IPS-NIHi11 (cell line): ENCODE measurements at places on chromosomes 5 and 9.

GRCh38 chr9:116646661-116647514 lies 40.2 kb upstream of the TRIM32 start:
- peak; percentile 48 for DNase-seq

DNA sequence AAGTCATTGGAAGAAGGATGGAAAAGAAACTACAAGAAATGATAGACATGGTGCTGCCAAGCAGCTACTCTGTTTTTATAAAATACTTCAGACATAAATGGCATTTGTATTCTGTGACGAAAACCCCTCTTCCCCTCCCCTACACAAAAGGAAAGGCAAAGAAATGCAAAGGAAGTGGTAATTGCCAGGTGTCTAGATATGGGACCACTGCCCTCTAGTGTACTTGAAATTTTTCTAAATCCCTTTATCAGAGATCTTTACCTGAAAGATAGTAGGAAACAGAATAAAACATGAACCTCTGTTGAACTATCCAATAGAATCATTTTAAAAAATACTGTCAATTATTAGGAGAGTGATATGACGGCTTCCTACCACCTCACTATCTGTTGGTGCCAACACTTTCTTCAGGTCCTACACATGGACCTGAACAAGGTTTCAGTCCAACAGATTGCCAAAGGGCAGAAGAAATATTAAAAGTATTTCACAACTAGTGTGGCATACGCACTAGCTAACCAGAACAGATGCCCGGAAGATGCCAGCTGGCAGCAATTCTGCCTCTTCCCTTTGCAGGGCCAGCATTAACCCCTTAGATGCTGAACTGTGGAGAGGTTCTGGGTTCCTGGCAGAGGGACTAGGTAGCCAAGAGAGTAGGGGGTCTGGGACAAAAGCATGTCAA lies 104.1 kb downstream of the TSSK1B start:
- peak; percentile 34 for DNase-seq

DNA sequence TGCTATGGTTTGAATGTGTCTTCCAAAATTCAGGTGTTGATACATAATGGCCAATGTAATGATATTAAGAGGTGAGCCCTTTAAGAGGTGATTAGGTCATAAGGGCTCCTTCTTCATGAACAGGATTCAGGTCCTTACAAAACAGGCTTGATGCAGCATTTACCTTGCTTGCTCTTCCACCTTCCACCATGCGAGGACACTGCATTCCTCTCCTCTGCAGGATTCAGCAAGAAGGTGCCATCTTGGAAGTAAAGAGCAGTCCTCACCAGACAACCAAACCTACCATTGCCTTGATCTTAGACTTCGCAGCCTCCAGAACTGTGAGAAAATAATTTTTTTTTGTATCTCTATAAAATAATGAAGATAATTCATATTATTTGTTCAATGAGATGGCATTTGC lies 314.0 kb upstream of the SMARCA2 start:
- DNase-seq = no peak

- no peak for DNase-seq
Observed at GRCh38 chr9:125649315-125649714, 57.7 kb downstream of the MAPKAP1 start.

GRCh38 chr9:119273984-119274665 lies 95.1 kb downstream of the BRINP1 start:
- no peak for DNase-seq

- no peak for DNase-seq
Observed at GRCh38 chr9:101478444-101478843, 42.9 kb upstream of the ALDOB start.

DNA sequence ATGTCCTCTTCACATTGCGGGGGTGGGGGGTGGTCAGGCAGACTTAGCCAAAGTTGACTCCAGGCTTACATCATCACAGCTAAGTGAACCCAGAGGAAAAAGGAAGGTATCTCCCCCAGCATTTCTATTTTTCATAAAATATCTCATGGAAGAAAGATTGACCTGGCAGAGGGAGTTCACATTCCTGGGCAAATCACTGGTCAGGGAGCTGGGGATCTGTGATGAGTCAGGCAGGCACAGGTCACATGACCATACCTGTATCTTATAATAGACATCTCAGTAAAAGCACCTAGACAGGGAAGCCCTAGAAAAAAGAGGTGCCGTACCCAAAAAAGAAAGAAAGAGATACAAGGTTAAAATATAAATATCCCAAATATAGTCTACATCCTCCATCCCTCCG lies 57.3 kb upstream of the WWC1 start:
- DNase-seq = no peak
